Activated CD4-positive, alpha-beta T cell treated with anti-CD3 and anti-CD28 coated beads for 36 hours (primary cell): ENCODE measurements at places on chromosomes 16 and 17.

- H3K4me1 ChIP-seq, result no peaks in the 10 kb centered on the region
- H3K36me3 ChIP-seq, result no peaks in the 10 kb centered on the region
- H3K27me3 ChIP-seq, result peaks cover 9% of the 10 kb centered on the region
- H3K4me3 ChIP-seq, result no peak overlapping the region
Measured at GRCh38 chr16:83733301-83733700, 74.5 kb upstream of the HSBP1 start.

GRCh38 chr17:61200339-61200715 lies 199.3 kb upstream of the TBX2 start:
- H3K27ac ChIP-seq, result no peak overlapping the region
- DNase-seq, result no peak
- H3K27me3 ChIP-seq, result no peaks in the 10 kb centered on the region
- no peak overlapping the region for H3K4me3 ChIP-seq
- H3K4me1 ChIP-seq, result no peaks in the 10 kb centered on the region

DNA sequence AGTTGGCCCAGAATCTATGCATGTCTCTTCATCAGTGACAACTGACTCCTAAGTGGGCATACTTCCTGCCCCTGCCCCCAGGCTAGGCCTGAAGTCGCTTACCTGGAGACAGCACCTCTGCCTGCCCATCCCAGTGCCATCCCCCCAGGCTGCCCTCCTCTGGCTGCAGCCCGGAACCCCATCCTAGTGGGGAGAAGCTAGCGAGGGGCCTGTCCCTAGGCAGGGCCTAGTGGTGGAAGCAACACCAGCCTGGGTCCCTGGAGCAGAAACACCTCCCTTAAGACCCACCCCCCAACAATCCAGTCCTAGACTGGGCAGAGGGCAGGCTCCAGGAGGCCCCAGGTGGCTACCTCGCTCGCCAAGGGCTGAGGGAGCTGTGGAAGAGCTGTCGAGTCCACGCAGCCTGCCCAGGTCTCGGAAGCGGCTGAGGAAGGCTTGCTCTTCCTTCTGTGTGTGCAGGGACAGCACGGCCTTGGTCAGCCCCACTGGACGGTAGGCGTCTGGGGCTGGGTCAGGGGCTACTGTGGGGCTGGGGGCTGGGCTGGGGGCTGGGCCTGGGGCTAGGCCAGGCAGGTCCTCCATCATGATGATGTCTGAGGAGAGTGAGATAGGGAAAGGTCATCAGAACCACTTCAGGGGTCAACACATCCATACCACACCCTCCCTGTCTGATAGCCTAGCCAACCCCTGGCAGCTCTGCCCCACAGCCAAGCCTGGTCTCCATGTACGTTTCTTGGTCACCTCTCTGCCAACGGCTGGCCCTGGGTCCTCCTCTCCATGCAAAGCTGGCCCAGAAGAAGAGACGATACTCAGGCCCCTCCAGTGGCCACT lies 7.6 kb downstream of the PER1 start:
- no peak overlapping the region for H3K27ac ChIP-seq
- peaks cover 54% of the 10 kb centered on the region for H3K36me3 ChIP-seq

DNA sequence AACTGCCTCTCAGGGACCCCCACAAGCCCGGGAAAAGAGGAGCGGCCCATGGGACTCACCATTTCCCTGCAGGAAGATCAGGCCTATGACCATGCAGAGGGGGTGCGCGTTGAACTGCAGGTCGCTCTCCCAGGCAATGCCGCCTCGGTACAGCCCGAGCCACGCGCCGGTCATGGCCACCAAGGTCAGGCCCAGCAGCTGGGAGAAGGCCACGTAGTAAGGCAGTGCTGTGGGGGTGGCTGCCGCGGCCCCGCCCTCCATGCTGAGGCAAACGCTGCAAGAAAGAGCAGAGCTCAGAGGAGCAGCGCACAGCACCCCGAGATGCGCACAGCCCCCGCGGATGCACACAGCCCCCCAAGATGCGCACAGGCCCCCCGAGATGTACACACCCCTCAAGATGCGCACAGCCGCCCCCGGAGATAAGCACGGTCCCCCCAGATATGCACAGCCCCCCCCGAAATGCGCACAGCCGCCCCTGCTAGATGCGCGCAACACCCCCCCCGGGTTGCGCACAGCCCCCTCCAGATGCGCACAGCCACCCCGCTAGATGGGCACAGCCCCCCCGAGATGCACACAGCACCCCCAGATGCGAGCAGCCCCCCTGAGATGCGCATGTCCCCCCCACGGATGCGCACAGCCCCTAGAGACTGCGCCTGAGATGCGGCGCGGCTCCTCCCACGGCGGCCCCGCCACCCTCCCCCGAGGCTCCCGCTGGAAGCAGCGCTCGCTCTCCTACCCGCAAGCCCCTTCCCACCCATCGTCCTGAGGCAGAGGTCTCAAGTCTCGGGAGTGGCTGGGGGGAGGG lies 8.6 kb downstream of the CYB561 start:
- no peak overlapping the region for H3K27ac ChIP-seq
- DNase-seq, result no peak

DNA sequence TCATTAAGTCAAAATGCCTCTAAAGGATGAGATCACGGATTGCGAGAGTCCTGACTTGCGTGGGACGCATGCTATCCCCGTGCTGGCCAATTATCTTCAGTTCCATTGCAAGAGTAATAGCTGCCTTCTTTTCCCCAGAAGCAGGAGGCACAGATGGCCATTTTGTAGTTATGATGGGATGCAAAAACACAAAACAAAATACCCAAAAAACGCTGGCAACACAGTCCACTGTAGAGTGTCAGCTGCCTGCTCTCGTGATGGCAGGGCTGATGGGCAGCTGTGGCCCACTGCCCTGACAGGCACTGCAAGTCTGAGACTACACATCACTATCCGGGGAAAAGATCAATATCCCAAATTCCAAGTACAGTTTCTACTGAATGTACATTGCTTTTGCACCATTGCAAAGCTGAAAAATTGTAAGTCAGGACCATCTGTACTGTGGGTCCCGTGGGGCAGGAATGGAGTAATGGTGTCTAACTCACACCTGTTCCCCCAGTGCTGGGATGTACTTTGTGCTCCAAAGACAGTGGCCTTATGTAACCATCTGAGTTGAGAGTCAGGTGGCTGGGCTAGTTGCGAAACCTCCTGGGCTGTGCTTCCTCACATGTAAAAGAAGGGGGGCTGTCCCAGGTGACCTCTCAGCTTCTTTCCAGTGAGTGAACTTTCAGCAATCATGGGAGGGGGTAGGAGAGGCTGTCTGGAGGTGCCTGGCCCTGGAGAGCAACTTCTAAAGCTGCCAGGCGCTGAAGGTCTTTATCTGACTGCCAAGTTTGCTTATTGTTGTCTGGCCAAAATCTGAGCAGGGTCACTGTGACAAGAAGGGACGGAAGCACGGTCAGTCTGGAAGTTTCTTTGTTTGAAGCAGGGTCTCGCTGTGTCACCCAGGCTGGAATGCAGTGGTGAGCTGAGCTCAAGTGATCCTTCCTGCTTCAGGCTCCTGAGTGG lies 4.7 kb downstream of the SLC47A1 start:
- no peak overlapping the region for H3K4me3 ChIP-seq
- peaks cover 8% of the 10 kb centered on the region for H3K4me1 ChIP-seq
- peaks cover 28% of the 10 kb centered on the region for H3K27me3 ChIP-seq
- H3K27ac ChIP-seq, result no peak overlapping the region
- no peak for DNase-seq

GRCh38 chr17:6394055-6394606 lies 40.8 kb downstream of the AIPL1 start:
- H3K4me1 ChIP-seq, result no peaks in the 10 kb centered on the region
- H3K27ac ChIP-seq, result no peak overlapping the region
- DNase-seq, result no peak
- peaks cover 29% of the 10 kb centered on the region for H3K27me3 ChIP-seq

- H3K4me1 ChIP-seq, result no peaks in the 10 kb centered on the region
- DNase-seq, result no peak
- no peaks in the 10 kb centered on the region for H3K36me3 ChIP-seq
- peaks cover 25% of the 10 kb centered on the region for H3K27me3 ChIP-seq
Measured at GRCh38 chr17:34228781-34229180, 26.3 kb upstream of the CCL2 start.

DNA sequence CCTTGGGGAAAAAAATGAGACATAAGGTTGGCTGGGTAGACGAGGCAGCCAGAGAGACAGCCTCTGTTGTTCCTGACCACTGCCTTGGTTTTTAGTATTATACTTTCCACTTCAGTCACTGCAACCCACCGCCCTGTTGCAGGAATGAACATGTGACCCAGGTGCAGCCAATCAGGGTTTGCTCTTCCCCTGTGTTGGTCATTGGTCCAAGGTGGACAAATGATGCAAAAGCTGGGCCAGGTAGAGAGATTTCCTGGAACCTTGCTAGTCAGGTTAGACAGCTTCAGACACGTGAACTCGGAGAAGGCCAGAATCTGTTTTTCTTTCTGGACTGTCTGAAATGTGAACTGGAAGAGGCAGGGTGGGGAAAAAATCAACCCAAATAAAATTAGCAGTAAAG lies 452.4 kb upstream of the RBFOX1 start:
- H3K4me3 ChIP-seq, result no peak overlapping the region
- H3K27ac ChIP-seq, result no peak overlapping the region
- no peaks in the 10 kb centered on the region for H3K4me1 ChIP-seq
- H3K27me3 ChIP-seq, result no peaks in the 10 kb centered on the region
- DNase-seq, result no peak
- no peaks in the 10 kb centered on the region for H3K36me3 ChIP-seq
